NCI-H526 (cell line): ENCODE measurements at places on chromosomes 3 and 15.

- peak; percentile 29 for DNase-seq
Observed at GRCh38 chr3:169295126-169295525, 368.4 kb downstream of the MECOM start.

GRCh38 chr3:66038726-66039589 lies at the start of gene MAGI1:
Gene MAGI1 (minus strand): TSS chr3:66038918. CDS start chr3:66038308, 610 bp downstream.
- peak; percentile 74 for DNase-seq

- DNase-seq: no peak
Observed at GRCh38 chr15:71411538-71412482, 296.5 kb downstream of the THSD4 start.

DNA sequence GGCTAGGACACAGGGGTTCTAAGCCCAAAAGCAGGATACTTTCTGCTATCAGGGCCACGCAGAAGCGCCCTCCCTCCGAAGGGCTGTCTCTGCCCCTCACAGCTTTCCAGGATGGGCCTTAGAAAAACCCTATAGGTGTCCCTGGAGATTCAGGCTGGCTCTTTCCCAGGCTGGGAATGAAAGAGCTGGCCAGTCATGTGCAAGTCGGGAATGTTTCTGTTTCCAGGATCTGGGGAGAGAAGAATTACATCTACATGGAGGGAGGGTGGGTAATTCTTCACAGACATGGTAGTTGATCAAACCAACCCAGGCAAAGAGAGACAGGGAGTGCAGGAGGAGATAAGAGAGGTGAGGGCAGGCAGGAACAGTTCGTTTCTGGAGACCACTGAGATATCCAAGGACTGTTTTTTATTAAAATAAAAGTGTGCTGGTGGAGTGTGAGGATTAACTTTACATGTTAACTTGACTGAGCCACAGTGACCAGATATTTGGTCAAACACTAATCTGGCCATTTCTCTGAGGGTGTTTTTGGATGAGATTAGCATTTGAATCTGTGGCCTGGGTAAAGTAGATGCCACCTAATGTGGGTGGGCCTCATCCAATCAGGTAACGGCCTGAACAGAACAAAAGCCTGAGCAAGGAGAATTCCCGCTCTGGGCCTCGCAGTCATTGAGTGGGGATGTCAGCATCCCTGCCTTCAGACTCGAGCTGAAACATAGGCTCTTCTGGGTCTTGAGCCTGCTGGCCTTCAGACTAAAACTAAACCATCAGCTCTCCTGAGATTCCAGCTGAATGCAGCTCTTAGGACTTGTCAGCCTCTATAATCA lies 15.3 kb downstream of the NUP210 start:
- DNase-seq: no peak

DNA sequence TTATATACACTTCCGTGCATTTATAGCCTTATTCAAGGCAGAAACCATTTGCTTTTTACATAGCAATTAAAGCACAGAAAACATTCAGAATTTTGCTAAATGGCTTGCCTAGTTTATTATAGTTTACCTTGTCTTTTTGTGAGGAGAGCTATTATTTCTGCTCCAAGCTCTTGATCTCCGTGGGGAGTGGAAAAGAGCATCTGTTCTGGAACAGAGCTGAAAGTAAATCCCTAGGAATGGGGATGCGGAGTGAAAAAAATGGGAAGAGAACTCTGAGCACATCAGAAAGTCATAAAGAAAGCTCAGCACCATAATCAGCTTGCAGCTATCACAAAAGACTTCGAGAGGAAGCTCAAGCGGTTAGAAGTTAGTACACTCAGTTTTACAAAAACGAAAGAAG lies 1006.7 kb downstream of the ROBO2 start:
- DNase-seq: no peak

GRCh38 chr15:98562331-98562937 lies 85.9 kb upstream of the IGF1R start:
- no peak for DNase-seq

DNA sequence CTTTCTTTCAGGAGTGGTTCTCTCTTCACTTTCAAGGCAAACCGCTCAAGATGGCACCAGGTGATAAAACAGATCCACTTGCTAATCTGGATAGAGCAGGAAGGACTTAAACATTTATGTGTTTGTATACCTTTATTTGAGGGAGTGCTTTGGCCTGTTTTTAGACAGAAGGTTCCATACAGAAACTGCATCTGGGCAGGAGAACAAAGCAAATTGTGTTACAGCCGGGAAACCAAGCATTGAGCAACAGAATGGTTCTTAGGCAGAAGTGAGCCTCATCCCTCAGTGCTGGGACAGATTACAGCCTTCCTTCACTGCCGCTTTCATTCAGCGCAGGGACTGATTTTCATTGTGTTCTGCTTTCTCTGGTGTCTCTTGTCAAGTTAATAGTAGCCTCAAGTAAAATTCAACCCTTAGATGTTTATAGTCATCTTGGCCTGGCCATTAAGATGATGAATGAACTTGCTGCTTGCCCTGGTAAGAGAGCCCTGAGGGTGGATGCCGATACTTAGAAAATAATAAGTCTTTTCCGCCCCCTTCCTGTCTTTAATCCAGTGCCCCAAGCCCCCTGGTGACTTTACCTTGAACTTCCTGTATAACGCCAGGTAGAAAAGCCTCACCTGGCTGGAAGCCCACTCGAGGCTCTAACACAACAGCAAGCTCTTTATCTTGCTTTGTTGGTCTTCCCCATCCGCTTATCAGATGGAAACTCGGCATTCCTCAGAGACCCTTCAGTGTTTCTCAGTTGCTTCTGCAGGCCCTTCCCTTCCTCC lies 168.0 kb upstream of the CTDSPL start:
- DNase-seq: no peak

GRCh38 chr3:140917772-140918171 lies 23.9 kb upstream of the SLC25A36 start:
- DNase-seq: peak; percentile 62

DNA sequence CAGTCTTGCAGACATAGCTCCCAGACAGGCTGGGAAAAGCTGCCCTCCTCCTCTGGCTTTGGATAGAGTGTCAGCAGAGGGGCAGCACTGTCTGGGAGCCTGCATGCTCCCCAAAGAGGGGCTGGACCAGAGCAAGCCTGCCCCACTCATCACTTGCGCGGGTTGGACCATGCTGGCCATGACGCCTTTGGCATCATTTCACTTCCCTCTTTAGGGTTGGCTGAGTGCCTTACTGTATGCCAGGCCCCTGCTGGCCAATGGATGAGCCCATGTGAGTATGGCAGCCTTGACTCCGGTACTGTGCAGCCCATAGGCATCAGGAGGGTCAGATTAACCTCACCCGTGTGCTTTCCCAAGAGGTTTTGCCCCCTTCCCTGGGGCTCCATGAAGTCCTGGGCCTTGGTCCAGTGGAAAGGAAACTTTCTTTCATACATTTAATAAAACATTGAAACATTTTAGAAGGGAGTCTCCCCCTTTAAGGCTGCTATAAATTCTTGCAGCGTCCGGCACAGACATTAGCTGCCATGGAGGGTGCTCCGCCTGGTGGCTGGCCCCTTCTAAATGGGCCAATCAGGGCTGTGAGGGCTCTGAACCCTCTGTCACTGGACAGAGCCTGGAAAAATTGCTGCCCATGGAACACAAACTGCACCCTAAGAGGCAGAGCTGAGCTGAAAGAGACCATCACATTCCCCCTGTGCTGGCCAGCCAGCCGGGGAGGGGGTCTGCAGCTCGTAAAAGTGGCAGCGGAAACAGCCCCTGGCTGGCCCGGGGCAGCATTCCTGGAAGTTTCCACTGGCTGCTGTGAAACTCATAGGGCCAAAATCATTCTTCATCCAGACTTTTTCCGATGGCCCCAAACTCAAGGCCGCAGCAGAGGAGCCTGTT lies 20.8 kb upstream of the DUSP7 start:
- DNase-seq: no peak

DNA sequence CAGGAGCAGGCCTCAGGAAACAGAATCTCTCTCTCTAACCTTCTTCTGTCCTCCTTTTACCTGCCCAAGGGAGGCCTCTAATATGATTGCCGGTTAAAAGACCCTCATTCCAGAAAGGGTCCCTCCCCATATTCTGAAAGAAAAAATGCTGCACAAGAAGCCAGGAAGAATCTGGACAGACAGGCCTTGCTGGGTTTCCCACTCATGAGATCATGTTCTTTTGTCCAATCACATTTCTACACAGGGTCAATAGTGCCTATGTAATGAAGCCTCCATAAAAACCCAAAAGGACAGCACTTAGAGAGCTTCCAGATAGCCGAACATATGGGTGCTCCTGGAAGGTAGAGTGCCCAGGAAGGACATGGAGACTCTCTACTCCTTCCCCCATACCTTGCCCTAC lies 146.0 kb downstream of the MYO9A start:
- no peak for DNase-seq

DNA sequence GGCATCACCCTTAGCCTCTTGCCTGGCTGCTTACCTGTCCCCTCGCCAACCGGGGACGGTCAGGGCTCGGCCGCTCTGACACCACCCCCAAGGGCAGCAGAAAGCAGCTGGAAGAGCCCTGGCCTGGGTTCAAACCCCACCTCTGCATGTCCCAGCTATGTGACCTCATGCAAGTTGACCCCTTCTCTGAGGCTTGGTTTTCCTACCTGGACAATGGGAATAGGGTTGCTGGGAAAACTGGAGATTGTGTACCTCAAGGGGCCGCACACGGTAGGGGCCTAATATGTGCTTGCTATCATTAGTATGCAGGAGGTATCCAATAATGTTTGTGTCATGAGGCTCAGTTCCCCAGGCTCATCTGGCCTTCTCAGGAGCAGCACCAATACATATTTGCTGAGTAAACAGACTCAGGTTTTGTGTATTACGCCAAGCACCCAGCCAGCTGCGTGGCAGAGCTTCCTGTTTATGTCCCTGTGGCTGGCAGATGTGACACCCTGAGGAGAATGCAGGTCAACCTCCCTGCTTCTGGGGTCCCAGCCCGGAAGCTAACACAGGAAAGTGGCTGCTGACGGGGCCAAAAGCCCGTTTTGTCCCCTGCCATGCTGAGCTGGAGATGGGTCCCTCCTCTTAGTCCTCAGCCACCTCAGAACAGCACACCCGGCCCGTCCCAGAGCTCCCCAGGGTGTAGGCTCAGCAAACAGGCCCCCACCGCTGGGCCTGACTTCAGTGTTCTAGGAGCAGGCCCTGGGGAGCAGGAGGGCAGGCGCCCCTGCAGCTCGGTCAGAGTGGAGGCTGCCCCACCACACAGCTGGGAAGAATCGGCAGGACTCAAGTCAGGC lies 29.7 kb downstream of the PLXND1 start:
- DNase-seq: peak; percentile 19

DNA sequence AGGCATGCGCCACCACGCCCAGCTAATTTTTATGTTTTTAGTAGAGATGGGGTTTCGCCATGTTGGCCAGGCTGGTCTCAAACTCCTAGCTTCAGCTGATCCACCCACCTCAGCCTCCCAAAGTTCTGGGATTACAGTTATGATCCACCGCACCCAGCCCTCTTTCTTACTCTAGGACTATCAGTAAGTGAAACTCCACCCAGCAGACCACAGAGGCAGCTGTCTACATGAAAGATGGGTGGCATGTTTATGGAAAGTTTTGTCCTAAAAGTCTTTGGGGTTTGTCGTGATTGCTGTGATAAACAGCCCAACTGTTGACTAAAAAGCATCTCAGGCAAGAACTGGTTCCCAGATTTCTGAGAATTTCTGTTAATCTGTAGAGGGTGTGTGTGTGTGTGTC lies 10.9 kb downstream of the ARL6IP5 start:
- no peak for DNase-seq

DNA sequence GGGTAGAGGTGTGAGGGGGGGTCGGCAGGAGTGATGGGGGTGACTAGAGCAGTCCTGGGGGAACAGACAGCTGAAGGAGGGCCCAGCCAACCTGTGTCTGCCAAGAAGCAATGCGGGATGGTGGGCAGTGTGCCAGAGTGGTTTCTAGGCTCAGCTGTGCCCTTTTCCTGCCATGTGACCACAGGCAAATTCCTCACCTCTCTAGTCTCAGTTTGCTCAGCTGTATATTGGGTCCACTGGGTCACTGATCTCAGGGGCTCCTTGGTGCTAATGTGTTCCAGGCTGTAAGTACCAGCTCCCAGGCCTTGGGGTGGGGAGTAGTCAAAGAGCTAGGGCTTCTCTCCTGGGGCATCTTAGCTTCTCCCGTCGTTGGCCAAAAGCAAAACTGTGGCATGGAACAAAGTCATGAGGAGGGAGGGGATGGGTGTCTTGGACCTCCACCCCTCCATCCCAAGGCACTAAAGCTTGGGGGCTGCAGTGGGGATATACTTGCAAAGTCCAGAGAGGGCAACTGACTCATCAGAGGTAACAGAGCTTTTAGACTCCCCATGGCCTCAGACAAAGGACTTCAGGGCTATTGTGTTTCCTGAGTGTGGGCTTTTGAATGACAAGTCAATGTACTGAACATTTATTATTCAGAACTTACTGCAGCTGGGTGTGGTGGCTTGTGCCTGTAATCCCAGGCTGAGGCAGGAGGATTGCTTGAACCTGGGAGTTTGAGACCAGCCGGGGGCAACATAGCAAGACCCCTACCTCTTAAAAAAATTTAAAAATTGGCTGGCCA lies 20.9 kb downstream of the SMAD6 start:
- no peak for DNase-seq

DNA sequence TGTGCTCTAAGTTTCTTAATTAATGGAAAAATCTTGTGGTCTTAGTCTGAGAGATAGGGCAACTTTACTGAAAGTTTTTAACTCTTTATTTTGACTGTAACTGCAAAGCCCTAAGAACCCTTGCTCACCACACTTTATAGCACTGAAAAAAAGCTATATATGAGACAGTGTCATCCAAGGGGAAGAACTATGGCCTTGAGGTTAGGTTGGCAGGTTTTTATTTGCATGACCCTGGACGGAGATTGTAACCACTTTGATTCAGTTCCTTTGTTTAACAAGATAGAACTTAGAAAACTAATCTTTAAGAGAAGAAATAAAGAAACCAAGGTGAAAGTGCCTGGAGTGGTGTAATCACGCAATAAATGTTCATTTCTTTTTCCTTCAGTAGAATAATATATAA lies 30.6 kb upstream of the LYSMD4 start:
- DNase-seq: no peak

- DNase-seq: no peak
Observed at GRCh38 chr3:134600206-134600605, 50.6 kb downstream of the KY start.

DNA sequence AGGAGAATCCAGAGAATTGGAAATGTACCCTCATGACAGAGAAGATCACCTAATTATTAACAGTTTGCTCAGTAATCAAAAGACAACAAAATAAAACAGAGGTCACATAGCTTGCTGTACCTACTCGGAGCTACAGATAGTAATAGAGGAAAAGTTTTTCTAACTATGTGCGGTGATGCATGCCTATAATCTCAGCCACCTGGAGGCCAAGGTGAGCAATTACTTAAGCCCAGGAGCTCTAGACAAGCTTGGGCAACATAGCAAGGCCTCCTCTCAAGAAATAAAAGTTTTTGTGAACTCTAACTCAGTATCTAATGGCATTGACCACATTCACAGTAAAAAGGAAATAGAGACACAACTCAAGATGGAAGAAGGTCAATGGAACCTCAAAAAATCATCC lies 243.6 kb downstream of the ATP8B4 start:
- no peak for DNase-seq
